ENCODE measurements at places on chromosomes 11 and 22.

- DNase-seq = no peak
Measured at GRCh38 chr22:49962751-49963646, 2.4 kb downstream of the PIM3 start.

GRCh38 chr11:70029115-70029860 is 48.8 kb upstream of the ANO1 start:
- no peak for DNase-seq

GRCh38 chr11:16484434-16484833 is 128.1 kb upstream of the SOX6 start:
- no peak for DNase-seq

GRCh38 chr11:5815534-5815933 is 6.8 kb downstream of the OR52N2 start:
- no peak for DNase-seq

DNA sequence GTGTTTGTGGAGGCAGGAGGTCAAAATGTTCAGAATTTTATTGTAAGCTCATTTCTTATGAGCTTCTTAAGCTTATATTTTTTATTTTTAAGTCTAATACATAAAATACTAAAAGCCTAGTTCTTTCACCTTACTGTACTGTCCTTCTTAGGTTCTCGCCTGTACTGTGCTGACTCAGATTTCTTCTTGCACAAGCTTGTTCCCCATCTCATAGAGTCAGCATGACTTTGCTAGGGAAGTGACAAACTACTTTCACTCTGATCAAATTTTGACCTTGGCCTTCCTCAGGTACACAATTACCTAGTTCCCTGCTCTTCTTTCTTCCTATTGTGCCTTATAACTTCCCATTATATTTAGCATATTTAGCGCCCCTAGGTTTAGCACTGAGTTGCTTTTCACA is 81.5 kb downstream of the STK33 start:
- DNase-seq = no peak

DNA sequence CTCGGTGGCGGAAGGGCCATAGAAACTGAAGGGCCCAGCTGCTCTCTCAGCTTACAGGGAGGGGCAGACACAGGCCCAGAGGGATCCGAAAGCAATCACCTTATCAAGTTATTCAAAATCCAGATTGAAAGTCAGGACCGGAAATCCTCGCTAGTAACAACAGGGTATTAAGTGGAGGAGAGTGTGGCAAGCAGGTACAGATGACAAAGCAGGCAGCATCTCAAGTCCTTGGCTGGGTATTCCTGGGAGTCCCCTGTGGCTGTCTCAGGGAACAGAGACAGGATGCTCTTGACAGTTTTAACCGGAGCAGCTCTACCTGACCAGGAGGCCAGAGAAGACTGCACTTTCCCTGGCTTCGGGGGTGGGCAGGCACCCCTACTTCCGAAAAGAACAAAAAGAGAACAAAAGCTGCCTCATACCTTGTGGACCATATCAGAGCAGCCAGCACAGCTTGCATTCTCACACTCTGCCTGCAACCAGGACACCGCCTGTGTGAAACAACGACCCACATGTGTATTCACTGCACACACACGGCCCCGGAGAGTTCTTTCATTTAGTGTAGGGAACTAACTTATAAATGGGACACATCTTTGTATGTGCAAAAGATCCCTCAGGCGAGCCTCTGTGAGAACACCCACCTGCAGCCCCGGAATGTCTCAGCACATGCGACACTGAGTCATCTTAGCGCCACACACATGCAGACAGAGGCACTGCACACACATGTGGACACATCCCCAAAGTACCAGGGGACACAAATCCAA is 78.3 kb downstream of the MICAL3 start:
- DNase-seq = no peak

DNA sequence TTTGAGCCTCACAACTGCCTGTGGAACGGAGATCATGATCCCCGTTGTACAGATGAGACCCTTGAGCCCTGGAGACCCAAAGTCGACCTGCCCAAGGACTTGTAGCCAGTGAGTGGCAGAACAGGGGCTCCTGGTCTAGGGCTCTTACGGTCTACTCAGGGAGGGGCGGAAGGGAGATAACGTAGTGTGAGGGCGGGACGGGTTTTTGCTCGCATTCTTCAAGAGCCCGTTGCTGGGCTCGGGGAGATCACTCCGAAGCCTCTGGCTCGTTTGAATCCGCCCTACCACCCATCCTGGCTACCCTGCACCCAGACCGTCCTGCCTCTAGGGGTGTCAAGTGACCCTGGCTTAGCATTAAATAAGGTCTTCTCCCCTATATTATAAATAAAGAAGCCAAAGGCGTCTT is 639 bp downstream of the CRY2 start:
- DNase-seq = peak; percentile 3

DNA sequence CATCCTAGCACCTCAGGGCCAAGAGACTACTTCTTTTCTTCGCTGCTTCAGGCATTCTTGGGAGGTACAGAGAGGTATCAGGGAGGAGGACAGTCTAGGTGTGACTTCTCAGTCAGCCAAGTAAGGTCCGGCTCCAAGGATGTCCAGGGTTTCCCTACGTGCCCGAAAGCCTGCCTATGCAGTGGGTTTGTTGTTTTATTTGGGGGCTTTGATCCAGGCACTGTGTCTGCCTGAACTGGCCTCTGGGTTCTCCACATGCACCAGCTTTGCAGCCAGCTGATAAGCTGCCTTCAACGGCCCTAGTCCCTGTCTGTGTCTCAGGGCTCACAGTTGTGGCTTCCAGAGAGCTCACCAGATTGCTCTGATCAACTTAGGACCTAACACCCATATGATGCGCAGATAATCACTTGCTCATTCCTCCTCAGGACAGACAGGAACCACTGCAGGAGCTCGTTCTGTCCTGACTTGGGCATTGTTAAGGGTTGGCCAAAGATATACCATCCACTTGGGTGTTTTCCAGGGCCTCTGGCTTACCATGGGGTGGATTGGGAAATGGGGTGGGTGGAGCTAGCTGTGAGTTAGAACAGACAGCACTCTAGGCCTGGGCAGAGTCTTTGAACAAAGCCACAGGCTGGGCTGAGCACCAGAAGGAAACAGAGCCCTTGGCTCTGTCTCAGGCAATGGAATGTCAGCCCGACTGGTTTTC is 45.5 kb upstream of the CRYBB3 start:
- no peak for DNase-seq

DNA sequence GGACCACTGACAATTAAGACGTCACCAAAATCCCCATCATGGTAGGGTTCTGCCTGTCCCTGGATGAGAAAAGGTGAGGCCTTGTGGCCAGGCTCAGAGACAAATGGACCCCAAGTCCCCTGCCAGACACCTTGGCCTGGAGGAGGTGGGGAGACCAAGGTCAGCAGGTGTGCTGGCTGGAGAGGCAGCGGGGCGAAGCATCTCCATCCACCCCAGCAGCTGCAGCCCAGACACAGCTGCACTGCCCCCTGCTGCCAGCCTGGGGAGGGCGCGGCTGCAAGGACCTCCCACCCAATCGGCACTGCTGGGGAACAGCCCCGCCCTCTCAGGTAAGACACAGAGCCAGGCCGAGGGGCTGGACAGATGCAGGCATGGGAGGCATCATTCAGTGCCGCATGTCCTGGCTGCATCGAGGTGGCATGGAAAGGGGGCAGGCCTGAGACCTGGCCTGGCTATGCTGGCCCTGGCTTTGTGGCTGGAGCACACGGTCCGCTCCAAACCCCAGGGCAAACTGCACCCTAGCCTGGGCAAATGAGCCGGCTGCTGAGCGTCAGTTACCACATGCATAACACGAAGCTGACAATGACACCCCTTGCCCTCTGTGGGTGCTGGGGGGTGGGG is 12.2 kb upstream of the MFNG start:
- peak; percentile 44 for DNase-seq

- DNase-seq = no peak
Measured at GRCh38 chr11:113531083-113531482, 55.9 kb upstream of the DRD2 start.

GRCh38 chr11:2205214-2205720 is 33.7 kb upstream of the TH start:
- no peak for DNase-seq

GRCh38 chr11:20090654-20091374 is 69.5 kb downstream of the DBX1 start:
- no peak for DNase-seq

DNA sequence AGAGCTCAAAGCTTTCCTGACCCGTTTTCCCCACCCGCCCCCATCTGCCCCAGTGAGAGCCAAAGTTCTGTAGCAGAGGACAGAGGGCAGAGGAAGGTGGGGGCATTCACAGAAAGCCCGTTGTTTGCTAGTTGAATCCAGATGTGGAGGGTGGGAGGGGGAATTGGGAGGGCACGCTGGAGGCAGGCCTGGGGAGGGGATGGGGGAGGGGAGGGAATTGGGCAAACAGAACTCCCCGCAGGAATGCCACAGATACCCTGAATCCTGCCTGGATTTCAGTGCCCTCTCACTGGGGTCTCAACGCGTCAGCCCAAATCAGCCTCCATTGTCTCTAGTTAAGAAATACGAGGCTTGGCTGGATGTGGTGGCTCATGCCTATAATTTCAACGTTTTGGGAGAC is 12.9 kb upstream of the OAF start:
- DNase-seq = no peak

DNA sequence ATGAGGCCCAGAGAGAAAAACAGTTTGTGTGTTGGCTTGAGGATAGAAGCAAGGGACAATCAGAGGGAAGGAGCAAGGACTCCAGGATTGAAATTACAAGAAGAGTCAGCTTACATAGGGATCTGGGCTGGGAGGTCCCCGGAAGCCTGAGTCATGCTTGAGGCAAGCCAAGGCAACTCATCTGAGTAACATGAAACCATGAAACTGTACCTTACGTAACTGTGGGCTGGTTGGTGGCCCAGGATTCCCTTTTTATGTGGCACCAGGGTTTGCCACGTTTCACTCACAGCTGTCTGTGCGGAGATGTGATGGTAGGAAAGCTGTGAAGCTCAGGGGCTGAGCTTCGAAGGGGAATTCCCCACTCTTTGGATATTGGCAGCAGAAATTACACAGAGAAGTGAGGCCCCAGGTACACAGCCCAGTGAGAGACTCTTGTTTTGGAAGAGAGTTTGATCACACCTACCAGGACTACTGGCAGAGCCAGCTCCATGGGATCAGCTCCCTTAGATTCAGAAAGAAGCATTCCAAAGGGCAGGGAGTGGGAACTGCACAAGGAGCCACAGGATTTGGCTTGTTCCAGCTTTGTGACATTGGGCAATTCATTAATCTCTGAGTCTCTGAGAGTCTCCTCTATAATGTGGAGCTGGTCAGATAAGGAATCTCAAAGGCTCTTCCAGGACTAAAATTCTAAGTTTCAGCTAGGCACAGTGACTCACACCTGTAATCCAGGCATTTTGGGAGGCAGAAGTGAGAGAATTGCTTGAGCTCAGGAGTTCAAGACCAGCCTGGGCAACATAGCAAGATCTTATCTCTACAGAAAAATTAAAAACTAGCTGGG is 7.8 kb downstream of the SLC5A1 start:
- no peak for DNase-seq

DNA sequence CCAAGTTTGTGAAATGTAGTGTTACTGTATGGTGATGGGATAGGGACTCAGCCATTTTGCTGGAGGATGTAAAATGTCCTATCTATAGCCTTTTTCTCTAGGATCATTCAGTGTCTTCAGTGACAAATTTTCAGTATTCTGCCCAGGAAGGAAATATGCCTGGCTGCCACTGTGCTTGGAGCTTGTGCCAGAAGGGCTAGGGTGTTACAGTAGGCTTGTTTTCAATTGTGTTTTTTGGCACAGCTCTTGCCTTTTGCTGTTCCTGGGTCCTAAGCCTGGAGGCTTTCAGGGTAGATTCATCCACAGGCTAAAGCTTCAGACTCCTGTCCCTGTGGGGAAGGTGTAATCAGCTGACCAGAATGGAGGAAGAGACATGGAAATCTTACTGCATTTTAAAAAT is 22.0 kb upstream of the PHOX2A start:
- DNase-seq = no peak

DNA sequence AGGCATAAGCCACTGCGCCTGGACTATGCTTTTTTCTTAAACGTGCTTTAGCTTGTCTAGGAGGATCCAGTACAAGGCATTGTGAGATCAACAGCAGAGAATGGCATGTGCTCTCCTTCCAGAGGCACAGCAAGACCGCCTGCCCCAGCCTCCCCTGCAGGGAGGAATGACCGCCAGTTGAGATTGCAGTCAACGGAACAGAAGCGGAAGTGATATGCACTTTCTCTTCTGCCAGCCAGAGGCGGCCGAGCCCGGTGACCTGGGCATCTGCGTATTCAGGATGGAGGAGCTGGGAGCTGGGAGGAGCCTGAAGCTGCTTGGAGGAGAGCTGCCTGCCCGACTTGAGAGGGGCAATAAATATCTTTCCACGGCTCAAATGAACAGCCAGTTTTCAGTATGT is 243.0 kb downstream of the CTTN start:
- DNase-seq = no peak

DNA sequence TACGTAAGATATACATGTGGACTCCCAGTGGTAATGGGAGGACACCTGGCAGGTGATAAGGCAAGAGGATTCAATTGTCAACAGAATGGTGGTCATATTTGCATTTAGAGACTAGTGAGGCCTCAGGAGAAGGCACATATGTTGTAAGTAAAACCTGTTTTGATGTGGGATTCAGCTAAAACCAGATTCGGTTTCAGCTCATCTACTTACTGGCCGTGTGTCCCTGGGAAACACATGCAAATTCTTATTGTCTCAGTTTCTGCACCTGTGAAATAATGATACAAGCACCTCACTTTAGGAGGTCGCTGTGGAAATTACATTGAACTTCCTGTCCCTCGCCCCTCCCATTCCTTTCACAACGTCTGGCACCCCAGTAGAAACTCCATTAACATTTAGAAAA is 78.9 kb upstream of the FIBIN start:
- DNase-seq = no peak

DNA sequence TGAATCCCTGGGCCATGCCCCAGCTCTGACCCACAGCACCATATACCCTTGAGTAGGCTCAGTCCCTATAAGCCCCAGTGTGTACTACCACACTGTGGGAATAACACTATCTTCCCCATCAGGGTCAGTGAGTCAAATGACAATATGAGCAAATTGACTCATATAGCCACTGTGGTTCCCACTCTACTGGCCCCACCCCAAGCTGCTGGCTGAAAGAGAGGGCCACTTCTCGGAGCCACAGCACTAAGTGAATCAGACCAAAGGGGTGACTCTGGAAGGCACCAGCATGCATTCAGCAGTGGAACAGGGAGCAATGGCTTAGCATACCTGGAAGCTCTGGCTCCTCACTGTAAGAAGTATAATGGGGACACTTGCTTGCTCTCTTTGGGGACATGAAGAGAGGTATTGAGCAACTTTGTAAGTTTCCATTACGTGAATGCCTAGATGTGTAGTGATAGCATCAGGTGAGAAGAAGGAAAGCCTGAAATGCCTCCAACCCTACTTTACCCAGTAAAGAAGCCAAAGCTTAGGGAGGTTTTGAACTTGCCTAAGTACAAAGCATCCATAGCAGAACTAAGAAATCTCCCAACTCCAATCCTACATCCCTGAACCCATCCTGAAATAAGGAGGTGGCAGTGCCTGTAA is 13.5 kb downstream of the CD59 start:
- no peak for DNase-seq

GRCh38 chr22:25081409-25081824 is 118.2 kb upstream of the CRYBB3 start:
- no peak for DNase-seq

DNA sequence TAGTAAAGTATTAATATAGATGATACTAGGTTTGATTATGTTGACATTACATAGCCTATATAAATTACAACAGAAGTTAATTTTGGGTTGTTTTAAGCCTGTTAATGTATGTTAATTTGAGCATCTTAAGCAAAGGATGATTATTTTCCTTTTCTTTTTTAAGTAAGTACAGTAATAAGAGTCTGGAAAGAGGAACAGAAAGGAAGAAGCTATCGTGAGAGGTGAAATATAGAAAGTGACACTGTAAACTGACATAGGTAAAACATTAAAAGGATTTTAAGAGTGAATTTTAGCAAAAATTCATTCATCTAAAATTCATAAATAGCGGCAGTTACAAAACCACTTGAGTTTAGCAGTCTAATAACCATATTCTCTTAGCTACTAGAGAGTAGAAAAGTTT is 45.5 kb downstream of the FAR1 start:
- no peak for DNase-seq

Data from stimulated activated CD8-positive, alpha-beta memory T cell treated with anti-CD3 and anti-CD28 coated beads, Interleukin-2, amount 100 ng/mL, for 1 hour (primary cell).